ENCODE measurements at places on chromosomes 4 and X.

- no peak for DNase-seq
Measured at GRCh38 chrX:79325263-79325958, 41.7 kb downstream of the ITM2A start.

DNA sequence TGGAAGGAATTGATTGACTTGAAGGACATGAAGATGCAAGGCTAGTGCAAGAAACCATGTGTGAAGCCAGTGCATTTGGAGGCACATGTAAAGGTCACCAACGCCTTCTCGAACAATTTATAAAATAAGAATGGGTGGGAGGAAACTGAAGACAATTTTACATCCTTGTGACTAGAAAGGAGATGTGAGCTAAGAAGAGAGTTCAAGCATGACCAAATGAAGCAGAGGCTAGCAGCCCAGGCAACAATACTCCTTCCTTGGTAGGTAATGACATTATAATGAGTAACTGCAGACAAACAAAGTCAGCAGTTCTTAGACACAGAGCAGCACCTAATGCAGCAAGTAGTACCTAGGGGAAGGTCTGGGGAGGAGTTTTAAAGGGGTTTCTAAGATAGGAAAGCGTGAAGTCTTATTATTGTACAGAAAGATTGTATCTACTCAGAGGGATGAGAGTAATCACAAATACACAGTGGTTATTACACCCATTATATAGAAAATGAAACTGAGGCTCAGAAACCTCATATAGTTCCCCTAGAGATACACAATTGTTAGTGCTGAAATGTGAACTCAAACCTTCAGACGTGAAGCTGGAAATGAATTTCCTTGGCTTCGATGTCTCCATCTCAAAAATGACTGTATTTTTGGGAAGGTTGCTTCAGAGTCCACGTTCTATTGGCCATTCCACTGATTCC lies 56.1 kb downstream of the ATXN3L start:
- no peak for DNase-seq

DNA sequence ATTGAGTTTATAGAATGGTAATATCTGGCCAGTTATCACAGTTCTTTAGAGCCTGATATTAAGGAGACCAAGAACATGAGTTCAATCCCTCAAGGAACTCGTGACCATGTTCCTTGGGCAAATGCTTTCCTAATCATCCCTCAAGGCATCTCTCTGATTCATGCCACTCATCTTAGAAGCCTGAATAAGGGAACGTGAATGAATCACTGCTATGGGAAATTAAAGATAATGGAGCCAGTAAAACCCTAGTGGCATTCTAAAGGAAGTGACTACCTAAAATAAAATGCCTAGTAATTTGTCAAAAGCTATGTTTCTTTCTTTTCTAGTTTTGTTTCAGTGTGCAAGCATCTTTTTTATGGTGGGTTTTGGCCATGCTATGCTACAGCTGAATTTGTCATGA lies 1161.3 kb downstream of the C4orf33 start:
- DNase-seq, result no peak

- DNase-seq, result no peak
Measured at GRCh38 chr4:7328913-7329638, 105.7 kb downstream of the PSAPL1 start.

GRCh38 chr4:182492423-182492822 lies 249.2 kb downstream of the TENM3 start:
- DNase-seq, result no peak

DNA sequence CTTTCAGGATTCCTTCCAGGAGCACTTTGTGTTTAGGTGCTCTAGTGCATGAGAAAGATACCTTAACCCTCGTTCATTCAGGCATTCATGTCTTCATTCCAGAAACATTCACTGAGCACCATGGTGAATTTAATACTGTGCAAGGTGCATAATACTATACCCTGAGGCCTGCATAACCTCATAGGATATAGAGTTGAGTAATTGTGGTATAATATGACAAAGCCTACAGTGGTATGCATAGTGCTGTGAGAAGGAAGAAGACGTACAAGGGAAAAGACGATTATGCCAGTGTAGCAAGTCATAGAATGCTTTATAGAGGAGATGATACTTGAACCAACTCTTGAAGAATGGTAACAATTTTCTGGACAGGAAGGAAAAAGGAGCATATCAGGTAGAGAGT lies 34.3 kb downstream of the MTM1 start:
- DNase-seq, result no peak

GRCh38 chr4:163562496-163562895 lies 68.0 kb downstream of the TMA16 start:
- DNase-seq, result no peak

- DNase-seq, result no peak
Measured at GRCh38 chr4:180512801-180513475, 1730.3 kb upstream of the TENM3 start.

- no peak for DNase-seq
Measured at GRCh38 chr4:32462944-32463343, 1742.8 kb downstream of the PCDH7 start.

DNA sequence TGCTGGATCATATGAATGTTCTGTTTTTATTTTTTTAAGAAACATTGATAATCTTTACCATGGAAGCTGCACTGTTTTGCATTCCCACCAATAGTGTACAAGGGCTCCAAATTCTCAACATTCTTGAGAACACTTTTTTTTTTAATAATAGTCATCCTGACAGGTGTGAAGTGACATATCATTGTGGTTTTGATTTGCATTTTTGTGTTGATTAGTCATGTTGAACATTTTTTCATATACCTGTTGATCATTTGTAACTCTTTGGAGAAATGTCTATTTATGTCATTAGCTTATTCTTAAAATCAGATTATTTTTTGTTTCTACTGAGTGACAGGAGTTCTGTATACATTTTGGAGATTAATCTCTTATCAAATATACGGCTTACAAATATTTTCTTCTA lies 408.5 kb downstream of the GLUD2 start:
- DNase-seq, result no peak

DNA sequence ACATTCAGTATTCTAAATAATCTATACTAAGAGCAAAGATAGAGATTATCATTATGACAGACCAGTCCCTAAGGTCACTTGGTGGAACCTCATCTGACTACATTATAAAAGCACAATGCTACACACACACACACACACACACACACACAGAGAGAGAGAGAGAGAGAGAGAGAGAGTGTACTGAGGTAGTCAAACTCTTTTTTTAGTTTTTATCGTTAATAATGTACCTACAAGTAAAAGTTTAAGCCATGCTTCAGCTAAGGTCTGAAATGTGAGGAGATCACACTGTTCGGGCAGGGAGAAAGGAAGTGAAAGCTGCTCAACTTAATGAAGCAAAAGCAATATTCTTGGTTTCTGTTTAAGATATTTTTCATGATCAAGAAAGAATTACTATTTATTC lies 75.8 kb upstream of the CCDC160 start:
- no peak for DNase-seq

GRCh38 chrX:71992711-71993110 lies 82.1 kb downstream of the NHSL2 start:
- DNase-seq, result no peak

GRCh38 chr4:3530051-3530450 lies 2.2 kb downstream of the LRPAP1 start:
- no peak for DNase-seq

GRCh38 chr4:139554642-139554892 lies 1.5 kb downstream of the SETD7 start:
- no peak for DNase-seq

GRCh38 chr4:76197031-76197743 lies 16.4 kb downstream of the SCARB2 start:
- DNase-seq, result no peak

DNA sequence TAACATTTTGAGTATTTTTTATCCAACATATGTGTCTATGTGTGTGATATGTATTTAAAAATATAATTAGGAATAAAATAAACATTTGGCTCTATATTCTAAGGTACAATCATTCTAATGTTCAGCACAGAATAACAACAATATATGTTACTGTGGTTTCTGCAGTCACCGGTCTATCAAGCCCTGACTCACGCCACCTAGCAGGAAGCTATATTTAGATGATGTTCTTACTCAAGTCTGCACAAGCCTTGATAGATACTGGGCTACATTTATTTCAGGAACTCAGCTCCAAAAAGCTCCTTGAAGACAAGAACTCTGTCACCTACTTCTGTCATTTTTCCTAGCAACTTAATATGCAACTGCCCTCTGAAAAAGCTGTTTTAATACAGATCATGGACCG lies 152.0 kb upstream of the FTHL17 start:
- no peak for DNase-seq

Data from stimulated activated CD4-positive, alpha-beta T cell treated with anti-CD3 and anti-CD28 coated beads, TNF-alpha, amount 100 ng/mL, for 48 hours (primary cell).